Ovary (tissue), 10 donors: ENCODE measurements at places on chromosomes 16 and 17. TPM values are rescaled to one million over a fixed set of nuclear protein-coding genes. Genes with fewer than 3 reads are reported as not detected.

The PRSS21 gene
- 1.0 TPM for total RNA-seq

The GSG1L gene
- not detected for total RNA-seq

The GOSR2 gene
- 79.3 TPM for total RNA-seq

The PIPOX gene
- 2.1 TPM for total RNA-seq

The MYH2 gene
- 2.0 TPM for total RNA-seq

The PIK3R5 gene
- total RNA-seq, result 6.1 TPM

The MFSD6L gene
- not detected for total RNA-seq

The ADCY9 gene
- 10.7 TPM for total RNA-seq

The MYO15A gene
- total RNA-seq, result 5.4 TPM

The ALOX12 gene
- not detected for total RNA-seq

The SCIMP gene
- 1.0 TPM for total RNA-seq

The SLC5A11 gene
- total RNA-seq, result 0.24 TPM

The C16orf90 gene
- not detected for total RNA-seq

The IKZF3 gene
- total RNA-seq, result 0.72 TPM

The KCNJ12 gene
- total RNA-seq, result 1.9 TPM

The CD300LB gene
- not detected for total RNA-seq

The PTGES3L gene
- total RNA-seq, result not detected

The CES4A gene
- total RNA-seq, result 67.1 TPM

The RAP1GAP2 gene
- 8.4 TPM for total RNA-seq

The CDIP1 gene
- total RNA-seq, result 32.6 TPM

The CES3 gene
- 1.7 TPM for total RNA-seq

The SHISA9 gene
- not detected for total RNA-seq

The SLC2A4 gene
- 4.8 TPM for total RNA-seq

The SLC16A11 gene
- total RNA-seq, result 2.3 TPM

The IGF2BP1 gene
- total RNA-seq, result not detected
